Aorta (tissue), 5 donors: ENCODE measurements at places on chromosomes 7 and 10. TPM values are rescaled to one million over a fixed set of nuclear protein-coding genes. Genes with fewer than 3 reads are reported as not detected.
A peak's percentile ranks its signal among the peaks of the same experiment; 100 is the strongest.

The PILRA gene
- 11.2 TPM for total RNA-seq

The TAC1 gene
- total RNA-seq = not detected

The SPDYE2B gene
- total RNA-seq = not detected

The CLCN1 gene
- not detected for total RNA-seq

The OPALIN gene
- total RNA-seq = not detected

The CDH23 gene
- total RNA-seq = 7.5 TPM

The PON1 gene
- not detected for total RNA-seq

The PTPRE gene
- 41.3 TPM for total RNA-seq

The HOXA4 gene
- 5.6 TPM for total RNA-seq

DNA sequence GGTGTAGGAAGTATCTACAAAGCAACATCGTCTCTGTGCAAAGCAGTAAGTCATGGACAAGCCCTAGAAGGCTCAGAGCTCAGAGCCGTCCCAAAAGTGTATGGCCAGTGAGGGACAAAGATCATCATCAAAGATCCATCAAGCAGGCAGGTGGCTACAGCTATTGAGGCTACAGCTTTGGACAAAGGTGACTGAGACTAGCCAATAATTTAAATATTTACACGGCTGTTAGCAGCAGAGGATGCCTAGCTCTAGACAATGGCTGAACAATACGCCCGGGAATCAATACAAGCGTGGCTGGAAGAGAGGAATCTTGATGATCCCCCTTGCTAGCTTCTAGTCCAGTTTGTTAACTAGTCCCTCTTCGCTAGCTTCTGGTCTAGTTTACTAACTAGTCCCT, 17.9 kb downstream of the NMT2 start:
- H3K27ac ChIP-seq = no peak overlapping the region
- no peaks in the 10 kb centered on the region for H3K4me1 ChIP-seq
- no peak for DNase-seq
- H3K27me3 ChIP-seq = no peaks in the 10 kb centered on the region
- no peaks in the 10 kb centered on the region for H3K36me3 ChIP-seq
- no peak overlapping the region for H3K4me3 ChIP-seq

- H3K27me3 ChIP-seq = no peaks in the 10 kb centered on the region
- H3K4me3 ChIP-seq = no peak overlapping the region
- no peak for DNase-seq
- H3K36me3 ChIP-seq = no peaks in the 10 kb centered on the region
Observed at GRCh38 chr10:14072541-14072940, 258.2 kb downstream of the FRMD4A start.

GRCh38 chr7:55567571-55567970, 4.7 kb downstream of the VOPP1 start:
- H3K36me3 ChIP-seq = no peaks in the 10 kb centered on the region
- no peaks in the 10 kb centered on the region for H3K4me1 ChIP-seq

- no peak overlapping the region for H3K27ac ChIP-seq
- no peaks in the 10 kb centered on the region for H3K27me3 ChIP-seq
- peak; percentile 37 for DNase-seq
- H3K36me3 ChIP-seq = no peaks in the 10 kb centered on the region
- H3K4me1 ChIP-seq = no peaks in the 10 kb centered on the region
- no peak overlapping the region for H3K4me3 ChIP-seq
Observed at GRCh38 chr7:157543791-157544190, 207.0 kb downstream of the DNAJB6 start.

- peak; percentile 93 for DNase-seq
- H3K4me3 ChIP-seq = peak overlapping the region; percentile 14
- no peaks in the 10 kb centered on the region for H3K36me3 ChIP-seq
- no peaks in the 10 kb centered on the region for H3K27me3 ChIP-seq
- peak overlapping the region; percentile 100 for H3K27ac ChIP-seq
Observed at GRCh38 chr10:102775935-102776669, 32.4 kb downstream of the WBP1L start.

DNA sequence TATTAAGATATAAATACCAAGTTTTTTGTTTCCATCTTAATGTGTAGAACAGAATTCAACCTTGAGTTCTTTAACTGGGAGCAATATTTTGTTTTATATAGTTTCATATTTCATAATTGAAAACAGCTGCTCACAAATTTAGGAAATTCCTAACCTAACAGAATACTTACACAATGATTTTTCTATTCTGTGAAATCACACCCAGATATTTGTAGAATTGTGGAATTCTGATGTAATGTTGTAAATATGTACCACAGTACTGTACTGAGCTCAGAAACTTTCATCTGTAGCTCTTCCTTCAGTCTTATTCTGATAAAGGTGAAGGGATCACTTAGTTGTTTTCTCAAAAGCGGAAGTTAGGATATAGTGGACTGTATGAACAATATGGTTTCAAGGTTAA, 143.4 kb upstream of the GLI3 start:
- H3K27me3 ChIP-seq = no peaks in the 10 kb centered on the region
- H3K4me3 ChIP-seq = no peak overlapping the region
- no peaks in the 10 kb centered on the region for H3K4me1 ChIP-seq

- H3K27ac ChIP-seq = no peak overlapping the region
- DNase-seq = no peak
- H3K36me3 ChIP-seq = no peaks in the 10 kb centered on the region
- no peak overlapping the region for H3K4me3 ChIP-seq
Observed at GRCh38 chr7:108419961-108420908, 36.0 kb downstream of the NRCAM start.

- no peak for DNase-seq
- no peak overlapping the region for H3K4me3 ChIP-seq
- no peaks in the 10 kb centered on the region for H3K36me3 ChIP-seq
- no peak overlapping the region for H3K27ac ChIP-seq
- H3K27me3 ChIP-seq = no peaks in the 10 kb centered on the region
Observed at GRCh38 chr7:105974471-105974870, 11.4 kb downstream of the CDHR3 start.

GRCh38 chr7:48563334-48563733, 361.0 kb upstream of the CDC14C start:
- no peak overlapping the region for H3K4me3 ChIP-seq
- no peak for DNase-seq
- H3K27ac ChIP-seq = no peak overlapping the region
- H3K4me1 ChIP-seq = no peaks in the 10 kb centered on the region

- H3K27ac ChIP-seq = no peak overlapping the region
- no peaks in the 10 kb centered on the region for H3K36me3 ChIP-seq
- no peak overlapping the region for H3K4me3 ChIP-seq
- no peaks in the 10 kb centered on the region for H3K27me3 ChIP-seq
Observed at GRCh38 chr10:80609331-80609730, 71.6 kb downstream of the SH2D4B start.

DNA sequence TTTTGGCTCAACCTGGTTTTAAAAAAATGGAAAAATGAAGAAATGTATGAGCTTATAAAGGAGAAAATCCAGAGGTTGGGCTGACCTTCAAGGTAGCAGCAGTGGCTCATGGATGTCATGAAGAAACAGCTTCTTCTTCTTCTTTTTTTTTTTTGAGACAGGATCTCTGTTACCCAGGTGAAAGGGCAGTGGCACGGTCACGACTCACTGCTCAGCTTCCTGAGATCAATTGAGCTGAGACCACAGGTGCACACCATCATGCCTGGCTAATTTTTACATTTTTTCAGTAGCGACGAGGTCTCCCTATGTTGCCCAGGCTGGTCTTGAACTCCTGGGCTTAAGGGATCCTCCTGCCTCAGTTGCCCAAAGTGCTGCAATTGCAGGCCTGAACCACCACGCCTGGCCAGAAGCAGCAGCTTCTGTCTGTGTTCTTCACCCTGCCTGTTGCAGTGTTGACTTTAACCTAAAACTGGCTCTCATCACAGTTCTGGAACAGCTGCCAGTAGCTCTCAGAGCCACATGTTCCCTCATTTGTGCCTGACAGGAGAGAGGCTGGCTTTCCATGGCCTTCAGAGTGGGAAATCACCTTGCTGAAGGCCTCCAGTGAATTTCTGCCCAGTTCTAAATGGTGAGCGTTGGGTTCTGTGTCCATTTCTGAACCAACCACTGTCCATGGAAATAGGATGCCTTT, 117.7 kb downstream of the PFKFB3 start:
- no peak for DNase-seq
- no peaks in the 10 kb centered on the region for H3K4me1 ChIP-seq
- H3K27ac ChIP-seq = no peak overlapping the region
- H3K27me3 ChIP-seq = no peaks in the 10 kb centered on the region
- no peaks in the 10 kb centered on the region for H3K36me3 ChIP-seq

- no peak overlapping the region for H3K4me3 ChIP-seq
- H3K27ac ChIP-seq = no peak overlapping the region
- no peak for DNase-seq
- no peaks in the 10 kb centered on the region for H3K4me1 ChIP-seq
- peaks cover 2% of the 10 kb centered on the region for H3K27me3 ChIP-seq
Observed at GRCh38 chr7:35555934-35556333, 139.0 kb downstream of the HERPUD2 start.

GRCh38 chr10:12639996-12640944, 290.9 kb downstream of the CAMK1D start:
- no peaks in the 10 kb centered on the region for H3K4me1 ChIP-seq
- no peak overlapping the region for H3K27ac ChIP-seq
- H3K36me3 ChIP-seq = no peaks in the 10 kb centered on the region
- no peak for DNase-seq
- no peaks in the 10 kb centered on the region for H3K27me3 ChIP-seq
- no peak overlapping the region for H3K4me3 ChIP-seq

DNA sequence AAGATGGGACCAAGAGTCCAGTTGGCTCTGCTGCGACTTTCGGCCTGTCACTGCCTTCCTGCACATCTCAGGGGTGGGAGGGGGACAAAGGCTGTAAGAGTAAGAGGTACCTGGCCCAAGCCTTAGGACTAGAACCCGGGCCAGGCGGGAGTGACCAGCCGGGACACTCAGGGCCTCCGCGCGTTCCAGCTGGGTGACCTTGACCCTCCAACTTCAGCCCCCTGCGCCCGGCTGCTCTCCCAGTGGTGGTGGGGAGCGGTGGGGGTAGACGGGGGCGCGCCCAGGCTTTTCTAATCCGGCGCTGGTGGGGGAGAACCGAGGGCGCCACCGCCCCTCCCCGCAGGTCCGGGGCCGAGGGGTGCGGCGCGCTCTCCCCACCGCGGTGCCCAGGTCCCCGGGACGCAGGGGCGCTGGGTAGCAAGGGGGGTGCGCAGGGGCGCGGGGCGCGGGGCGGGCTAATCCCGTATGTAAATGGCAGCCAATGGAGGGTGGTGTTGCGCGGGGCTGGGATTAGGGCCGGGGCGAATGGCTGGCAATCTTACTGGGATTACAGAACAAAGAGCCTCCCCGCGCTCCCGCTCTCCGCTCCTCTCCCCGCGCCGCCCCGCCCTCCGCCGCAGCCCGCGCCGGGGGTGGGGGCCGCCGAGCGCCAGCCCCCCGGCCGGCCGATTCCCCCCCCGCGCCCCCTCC, at the start of gene GTF2IRD1:
GTF2IRD1 (plus strand) TSS at position 585 of the 690 bp plus-strand sequence. CDS start 54,175 bp downstream, outside the sequence.
- no peaks in the 10 kb centered on the region for H3K27me3 ChIP-seq
- no peaks in the 10 kb centered on the region for H3K4me1 ChIP-seq
- no peak within 1 kb of the TSS for H3K27ac ChIP-seq
- DNase-seq = peak; percentile 88
- H3K4me3 ChIP-seq = peak within 1 kb of the TSS; percentile 83

GRCh38 chr10:28470873-28471651, 61.9 kb upstream of the WAC start:
- H3K27ac ChIP-seq = no peak overlapping the region
- H3K4me1 ChIP-seq = no peaks in the 10 kb centered on the region
- DNase-seq = no peak

DNA sequence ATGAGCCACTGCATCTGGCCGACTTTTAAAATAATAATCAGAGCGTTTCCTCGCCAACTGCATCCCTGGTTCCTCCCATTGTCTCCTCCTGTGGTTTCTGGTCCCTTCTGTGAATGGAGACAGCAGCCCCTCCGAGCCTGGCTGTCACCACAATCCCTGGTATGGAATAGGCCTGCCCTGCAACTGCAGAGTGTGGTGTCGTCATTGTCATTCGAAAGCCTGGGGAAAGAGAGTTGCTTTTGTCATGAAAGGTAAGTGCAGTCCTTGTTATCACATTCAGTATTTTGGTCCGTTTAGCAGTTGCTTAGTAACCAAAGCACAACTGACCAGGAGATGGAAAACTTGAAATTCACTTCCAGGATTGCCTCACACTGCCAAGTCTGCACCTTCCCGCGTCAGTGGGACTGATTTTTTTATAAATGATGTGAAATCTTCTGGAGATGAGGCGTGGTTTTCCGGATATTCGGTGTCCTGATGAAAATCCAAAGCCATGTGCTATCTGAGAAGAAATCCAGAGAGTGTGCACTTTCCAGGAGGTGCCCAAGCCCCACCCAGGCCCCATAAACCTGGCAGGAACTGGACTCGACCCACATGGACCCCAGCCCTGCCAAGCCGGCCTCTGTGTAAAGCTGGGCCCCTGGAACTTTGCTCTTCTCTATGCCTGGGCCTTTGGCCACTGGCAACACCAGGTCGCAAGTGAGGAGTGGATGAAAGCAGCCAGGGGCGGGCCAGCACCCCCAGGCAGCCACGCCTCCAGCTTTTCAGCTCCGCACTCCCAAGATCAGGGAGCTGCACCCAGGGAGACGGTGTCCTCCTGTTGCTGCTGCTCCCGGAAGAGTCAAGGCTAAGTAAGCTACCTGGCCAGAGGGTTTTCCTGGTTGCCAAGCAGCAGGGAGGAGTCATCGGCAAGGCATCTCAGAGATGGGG, 133.7 kb upstream of the SH2B2 start:
- H3K4me3 ChIP-seq = no peak overlapping the region
- no peak overlapping the region for H3K27ac ChIP-seq
- H3K4me1 ChIP-seq = no peaks in the 10 kb centered on the region
- DNase-seq = no peak
- H3K36me3 ChIP-seq = no peaks in the 10 kb centered on the region

DNA sequence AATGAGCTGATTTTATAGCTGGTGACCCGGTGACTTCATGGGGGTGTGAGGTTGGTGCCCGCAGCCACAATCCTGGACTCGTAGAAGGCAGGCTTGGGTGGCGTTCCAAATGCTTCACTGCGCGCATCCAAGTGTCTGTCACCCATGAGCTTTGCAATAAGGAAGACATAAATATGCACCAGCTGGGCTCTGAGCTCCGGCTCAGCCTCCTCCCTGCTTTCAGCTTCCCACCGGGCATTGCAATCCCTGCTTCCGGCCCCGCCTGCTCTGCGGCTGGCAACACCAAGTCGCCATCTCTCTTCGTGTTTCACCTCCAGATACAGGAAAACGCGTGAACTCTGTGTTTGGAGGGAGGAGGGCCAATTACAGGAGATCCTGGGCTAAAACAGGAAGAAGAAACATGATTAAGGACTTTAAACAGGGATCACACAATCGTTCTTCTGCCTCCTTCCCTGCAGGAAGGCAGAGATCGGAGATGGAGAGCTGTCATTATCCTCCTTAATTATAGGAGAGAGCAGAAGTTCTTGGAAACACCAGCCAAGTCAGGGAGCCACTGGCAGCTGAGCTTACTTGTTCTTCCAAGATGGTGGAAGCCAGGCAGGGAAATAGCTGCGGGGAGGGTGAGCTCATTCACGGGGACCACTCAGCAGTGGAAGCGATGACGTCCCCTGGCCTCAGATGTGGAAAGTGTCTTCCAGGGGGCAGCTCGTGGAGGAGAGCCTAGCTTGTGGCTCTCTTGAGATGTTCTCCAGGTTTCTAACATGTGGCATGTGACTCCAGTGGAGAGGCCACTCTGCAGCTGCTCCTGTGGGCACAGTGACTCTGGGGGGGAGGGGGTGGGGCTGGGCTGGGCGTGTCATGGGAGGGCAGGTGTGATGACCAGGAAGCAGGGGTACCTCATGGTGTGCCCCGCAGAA, 134.9 kb downstream of the CAMK1D start:
- no peak overlapping the region for H3K4me3 ChIP-seq
- H3K4me1 ChIP-seq = no peaks in the 10 kb centered on the region
- H3K36me3 ChIP-seq = no peaks in the 10 kb centered on the region
- H3K27me3 ChIP-seq = no peaks in the 10 kb centered on the region
